Myocyte (in vitro differentiated cells): ENCODE measurements at places on chromosomes 12 and 14.

DNA sequence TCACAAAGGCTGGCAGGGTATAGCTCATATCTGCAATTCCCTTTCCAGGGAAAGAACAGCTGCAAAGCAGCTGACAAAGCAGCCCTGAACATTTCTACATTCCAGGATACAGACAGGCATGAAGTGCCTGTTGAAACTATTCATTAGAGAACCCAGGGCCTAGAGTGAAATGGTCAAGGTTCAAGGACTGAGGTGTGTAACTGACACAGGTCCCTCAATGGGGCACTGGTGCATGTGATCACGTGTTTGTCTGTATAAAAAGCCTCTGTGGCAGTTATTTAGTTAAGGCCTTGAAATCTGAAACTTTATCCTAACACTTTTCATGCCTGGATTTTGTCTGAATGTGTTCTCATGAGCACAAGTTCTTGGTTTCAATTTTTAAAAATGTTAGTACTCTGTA is 47.1 kb downstream of the GIT2 start:
- DNase-seq = peak; percentile 92

DNA sequence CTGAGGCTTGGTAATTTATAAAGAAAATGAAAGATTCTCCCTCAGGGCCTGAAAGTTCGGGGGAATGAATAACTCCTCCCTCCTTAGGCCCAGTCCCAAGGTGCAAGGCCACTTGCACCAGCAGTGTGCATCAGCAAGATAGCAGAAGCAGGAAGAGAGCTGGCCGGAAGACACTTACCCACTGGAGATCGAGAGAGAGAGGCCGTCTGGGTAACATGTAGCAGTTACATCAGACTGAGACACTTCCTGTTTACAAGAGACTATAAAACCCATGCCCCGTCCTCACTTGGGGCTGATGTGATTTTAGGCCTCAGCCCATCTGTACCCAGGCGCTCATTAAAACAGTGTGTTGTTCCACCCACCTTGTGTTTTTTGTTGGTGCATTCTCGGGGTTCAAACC is 85.2 kb downstream of the TMTC3 start:
- no peak for DNase-seq

- DNase-seq = no peak
Measured at GRCh38 chr12:116024769-116025168, 252.7 kb downstream of the MED13L start.

GRCh38 chr12:56028511-56029165 is 7.8 kb downstream of the IKZF4 start:
- no peak for DNase-seq

GRCh38 chr14:70029296-70030132 is 150.3 kb downstream of the SMOC1 start:
- no peak for DNase-seq

DNA sequence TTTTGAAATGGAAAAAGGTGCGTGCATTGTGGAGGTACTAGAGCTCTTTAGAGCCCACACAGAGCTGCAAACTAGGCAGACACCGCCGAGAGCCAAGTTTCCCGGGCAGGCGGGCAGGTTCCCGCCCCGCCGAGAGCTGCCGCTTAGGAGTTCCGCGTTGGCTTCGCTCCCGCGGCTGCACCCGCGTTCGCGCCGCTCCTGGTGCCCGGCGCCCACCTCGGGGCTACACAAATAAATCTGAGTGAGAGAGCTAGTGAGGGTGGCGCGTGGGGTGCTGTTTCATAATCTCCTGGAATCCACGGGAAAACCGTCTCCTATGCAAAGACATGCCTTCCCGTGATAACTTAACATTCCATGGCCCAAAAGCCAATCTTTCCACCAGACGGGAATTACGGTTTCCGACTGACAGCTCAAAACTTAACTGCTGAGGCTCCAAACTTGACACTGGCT is 645 bp downstream of the KITLG start:
- peak; percentile 30 for DNase-seq

DNA sequence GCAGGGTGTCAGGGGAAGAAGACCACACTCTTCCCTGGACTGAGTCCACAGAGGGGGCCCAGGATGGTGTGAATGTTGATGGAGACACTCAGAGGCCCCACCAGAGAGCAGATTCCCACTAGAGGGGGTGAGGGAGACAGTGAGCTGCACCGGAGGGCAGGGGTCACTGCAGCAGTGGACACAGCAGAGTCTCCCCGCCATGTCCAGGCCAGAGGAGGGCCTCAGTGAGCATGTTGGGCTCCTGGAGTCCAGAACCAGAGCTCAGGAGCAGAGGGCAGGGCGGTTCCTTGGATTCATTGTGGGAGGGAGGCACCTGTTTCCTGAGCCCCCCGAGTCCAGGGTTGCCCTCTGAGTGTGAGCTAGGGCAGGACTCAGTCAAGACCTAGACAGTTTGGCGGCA is 1.8 kb upstream of the KRT82 start:
- no peak for DNase-seq

GRCh38 chr14:51582437-51582836 is 69.3 kb upstream of the FRMD6 start:
- DNase-seq = no peak

GRCh38 chr12:15520844-15521243 is 198.5 kb downstream of the PTPRO start:
- no peak for DNase-seq

DNA sequence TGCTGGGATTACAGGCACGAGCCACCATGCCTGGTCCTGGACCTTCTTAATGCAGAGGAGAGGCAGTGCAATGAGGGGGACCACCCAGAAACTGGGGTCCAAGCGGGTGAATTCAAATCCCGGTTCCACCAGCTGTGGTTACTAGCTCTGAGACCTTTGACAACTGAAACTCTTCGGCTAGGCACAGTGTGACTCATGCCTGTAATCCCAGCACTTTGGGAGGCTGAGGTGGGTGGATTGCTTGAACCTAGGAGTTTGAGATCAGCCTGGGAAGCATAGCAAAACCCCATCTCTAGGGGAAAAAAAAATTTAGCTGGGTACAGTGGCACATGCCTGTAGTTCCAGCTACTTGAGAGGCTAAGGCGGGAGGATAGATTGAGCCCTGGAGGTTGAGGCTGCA is 5.0 kb upstream of the CD4 start:
- no peak for DNase-seq

GRCh38 chr14:74979029-74979428 is 23.6 kb upstream of the PGF start:
- no peak for DNase-seq
